ENCODE measurements at places on chromosomes 3 and 15.

DNA sequence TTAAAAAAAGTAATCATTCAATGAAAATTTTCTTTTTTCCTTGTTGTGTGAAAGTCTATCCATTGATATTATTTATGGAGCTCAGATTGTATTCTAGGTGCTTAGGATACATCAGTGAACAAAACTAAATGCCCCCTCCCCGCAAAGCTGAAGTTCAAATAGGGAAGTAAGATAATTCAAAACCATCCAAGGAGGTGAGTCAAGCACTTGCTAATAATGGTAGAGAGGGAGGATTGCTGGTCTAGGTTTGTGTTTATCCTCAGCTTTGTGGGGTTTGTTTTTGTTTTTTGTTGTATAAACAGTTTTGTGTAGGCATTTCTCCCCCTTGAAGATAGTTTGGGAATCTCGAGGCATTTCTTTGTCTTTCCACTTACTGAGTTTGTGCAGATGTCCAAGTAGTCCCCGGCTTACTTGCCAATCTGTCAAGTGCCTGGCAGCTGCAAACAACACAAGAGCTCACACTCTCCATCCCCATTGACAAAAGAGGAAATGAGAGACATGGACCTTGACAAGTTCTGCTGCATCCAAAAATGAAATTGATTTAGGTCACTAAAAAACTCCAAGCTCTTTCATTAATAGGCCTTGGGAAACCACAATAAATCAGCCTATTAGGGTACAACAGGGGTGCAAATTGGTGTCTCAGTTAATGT, 575.8 kb upstream of the TBL1XR1 start:
- DNase-seq, result no peak

DNA sequence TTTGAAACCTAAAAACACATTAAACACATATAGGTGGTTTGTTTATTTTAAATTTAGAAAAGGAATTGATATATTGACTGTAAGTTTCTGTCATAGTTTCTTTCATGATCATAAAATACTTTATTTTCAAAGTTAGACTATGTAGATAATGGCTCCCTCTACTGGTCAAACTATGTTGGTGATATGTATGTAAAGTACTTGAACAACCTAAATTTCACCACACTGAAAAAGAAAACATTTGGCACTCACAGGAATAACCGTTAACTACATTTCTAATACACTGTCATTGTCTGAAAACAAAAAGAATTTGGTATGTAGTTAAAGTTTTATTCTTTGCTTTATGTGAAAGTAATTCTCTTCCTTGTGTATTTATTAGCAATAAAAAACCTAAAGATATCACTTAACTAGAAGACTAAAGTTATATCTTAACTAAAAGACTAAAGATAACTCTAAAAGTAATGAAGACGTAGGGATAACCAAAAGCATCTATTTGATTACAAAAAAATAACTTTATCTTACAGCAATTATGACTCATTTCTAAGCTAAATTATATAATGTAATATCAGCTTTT, 427.5 kb downstream of the VGLL3 start:
- no peak for DNase-seq

DNA sequence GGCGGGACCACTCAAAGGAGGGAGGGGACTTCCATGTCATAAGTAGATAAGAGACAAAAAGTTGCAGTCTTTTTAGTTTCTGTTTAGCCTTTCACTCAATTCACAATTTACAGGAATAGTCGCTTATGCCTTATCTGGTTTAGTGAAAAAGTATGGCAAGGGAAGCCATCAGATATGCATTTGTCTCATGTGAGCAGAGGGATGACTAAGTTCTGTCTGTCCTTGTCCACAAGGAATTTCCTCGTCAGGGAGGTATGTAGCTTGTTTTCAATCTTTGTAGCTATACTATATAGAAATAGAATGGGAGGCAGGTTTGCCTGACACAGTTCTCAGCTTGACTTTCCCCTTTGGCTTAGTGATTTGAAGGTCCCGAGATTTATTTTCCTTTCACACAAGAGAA, 882.8 kb downstream of the NAALADL2 start:
- no peak for DNase-seq

GRCh38 chr15:25238716-25239470, 199.9 kb downstream of the UBE3A start:
- no peak for DNase-seq

DNA sequence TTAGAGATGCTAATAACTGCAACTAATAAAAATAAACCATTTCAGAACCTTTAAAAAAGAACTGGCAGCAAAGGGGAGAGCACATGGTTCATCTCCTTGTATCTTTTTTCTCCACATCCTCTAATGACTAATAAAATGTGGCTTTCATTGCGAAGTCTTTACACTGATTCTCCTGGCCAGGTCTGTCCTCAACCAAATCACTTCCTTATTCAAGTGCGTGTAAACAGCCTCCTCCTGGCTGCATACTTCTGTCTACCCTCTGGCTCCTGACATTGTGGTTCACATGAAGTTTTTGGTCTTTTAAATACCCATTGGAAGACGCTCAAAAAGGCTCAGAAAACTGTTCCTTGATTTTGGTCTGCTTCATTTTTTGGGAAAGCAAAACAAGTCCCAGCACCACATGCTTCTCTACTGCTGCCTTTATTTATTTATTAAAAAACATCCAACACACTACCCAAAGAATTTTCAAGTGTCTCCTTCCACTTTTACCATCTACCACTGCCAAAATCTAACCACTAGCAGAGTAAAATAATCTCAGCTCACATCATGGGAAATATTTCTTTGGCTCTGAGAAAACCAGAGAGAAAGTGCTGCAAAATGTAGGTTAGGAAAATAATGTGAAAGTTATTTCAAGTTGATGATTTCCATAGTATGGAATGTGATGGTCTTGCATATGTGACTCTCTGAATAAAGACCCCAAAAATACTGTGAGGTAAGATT, 85.1 kb downstream of the EFL1 start:
- DNase-seq, result no peak

All from stimulated activated CD4-positive, alpha-beta T cell treated with anti-CD3 and anti-CD28 coated beads, Interleukin-12 subunit alpha, Interleukin-12 subunit beta, amount 100 ng/mL, for 48 hours (primary cell).